ENCODE measurements at places on chromosomes 16 and 17.
A peak's percentile ranks its signal among the peaks of the same experiment; 100 is the strongest.

DNA sequence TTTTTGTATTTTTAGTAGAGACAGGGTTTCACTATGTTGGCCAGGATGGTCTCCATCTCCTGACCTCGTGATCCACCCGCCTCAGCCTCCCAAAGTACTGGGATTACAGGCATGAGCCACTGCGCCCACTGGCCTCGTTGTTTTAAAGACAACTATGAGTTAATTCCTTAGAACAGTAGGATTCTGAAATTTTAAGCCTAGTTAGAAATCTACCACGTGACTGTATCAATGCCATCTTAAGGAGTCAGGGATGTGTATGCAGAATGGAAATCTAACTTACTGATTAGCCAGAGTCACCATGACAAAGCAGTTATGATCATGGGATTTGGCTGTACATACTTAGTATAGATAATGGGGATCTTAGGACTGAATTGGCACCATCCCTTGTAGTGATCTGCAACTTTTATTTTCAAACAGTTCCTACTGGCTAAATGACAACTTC is 2.8 kb downstream of the CEP20 start:
- DNase-seq: no peak

DNA sequence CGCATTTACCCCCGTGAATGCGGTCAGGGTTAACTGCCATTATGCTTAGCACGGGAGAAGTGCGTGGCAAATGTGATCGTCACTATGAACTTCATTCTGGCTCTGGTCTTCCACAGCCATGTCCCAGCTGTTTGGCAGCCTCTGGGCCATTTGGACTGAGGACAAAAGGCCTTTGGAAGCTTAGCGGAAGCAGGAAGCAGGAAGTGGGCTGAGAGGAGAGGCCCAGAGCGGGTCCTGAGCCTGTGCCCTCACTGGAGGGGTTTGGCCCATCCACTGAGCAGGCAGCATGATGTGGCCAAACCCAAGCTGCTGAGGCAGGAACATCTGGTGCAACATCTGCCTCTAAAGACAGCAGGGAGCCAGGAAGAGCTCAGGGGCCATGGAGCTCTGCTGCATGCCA is 345.9 kb downstream of the C16orf95 start:
- no peak for DNase-seq

DNA sequence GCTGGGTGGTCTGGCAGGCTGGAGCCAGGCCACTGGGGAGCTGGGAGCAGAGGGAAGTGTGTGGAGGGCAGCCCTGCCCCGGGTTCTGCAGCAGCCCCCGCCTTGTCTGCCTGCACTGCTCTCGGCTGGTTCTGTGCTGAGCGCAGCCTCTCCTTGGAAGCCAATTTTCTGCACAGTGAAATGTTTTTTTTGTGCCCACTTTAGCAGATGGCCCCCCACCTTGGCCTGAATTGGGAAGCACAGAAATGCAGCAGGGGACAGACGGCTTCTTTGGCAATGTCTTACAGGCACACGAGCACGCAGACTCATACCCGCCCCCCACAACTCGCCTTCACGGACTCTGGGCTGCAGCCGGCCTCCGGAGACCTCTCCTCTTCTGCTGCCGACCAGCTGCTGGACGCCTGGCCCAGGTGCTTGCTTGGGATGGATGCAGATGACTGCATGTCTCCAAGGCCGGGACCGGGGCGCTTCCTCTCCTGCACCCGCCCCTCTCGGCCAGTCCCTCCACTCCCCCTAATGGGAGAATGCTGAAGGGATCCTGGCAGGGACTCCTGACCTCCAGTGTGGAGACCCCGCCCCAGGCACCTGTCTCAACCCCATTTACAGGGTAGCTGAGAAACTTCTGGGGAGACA is 14.8 kb downstream of the NPTX1 start:
- DNase-seq: no peak

GRCh38 chr17:39069114-39069756 is 82.2 kb downstream of the PLXDC1 start:
- DNase-seq: no peak

GRCh38 chr16:89616623-89617022 is 3.2 kb downstream of the DPEP1 start:
- DNase-seq: no peak

GRCh38 chr17:8466456-8466855 is 30.8 kb downstream of the NDEL1 start:
- no peak for DNase-seq

GRCh38 chr17:8056232-8056975 is 17.5 kb downstream of the ALOX15B start:
- DNase-seq: no peak

- DNase-seq: no peak
Observed at GRCh38 chr16:3578121-3578520, 918 bp upstream of the NLRC3 start.

DNA sequence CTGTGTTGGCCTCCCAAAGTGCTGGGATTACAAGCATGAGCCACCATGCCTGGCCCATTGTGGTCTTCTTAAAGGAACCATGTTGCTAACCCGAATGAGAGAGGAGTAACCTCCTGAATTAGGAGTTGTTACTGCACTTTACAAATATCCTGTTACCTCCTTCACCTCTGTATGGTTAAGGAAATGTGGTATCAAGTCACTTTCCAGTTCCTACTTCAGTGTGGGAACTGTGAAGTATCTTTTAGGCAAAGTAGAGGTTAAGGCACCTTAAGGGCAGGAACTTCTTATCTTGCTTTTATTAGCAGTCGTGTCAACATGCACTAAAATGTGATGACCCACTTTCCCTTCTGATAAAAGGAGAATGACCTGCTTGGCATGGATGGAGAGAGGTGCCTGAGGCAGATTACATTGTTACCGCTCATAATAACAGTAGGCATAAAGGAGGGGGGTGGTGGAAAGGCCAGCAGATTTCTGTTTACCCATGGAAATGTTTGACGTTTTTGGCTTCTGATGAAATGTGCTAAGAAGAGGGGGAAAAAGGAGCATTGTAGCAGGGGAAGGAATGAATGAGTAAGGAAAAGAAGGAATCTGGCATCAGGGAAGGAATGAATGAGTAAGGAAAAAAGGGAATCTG is 28.5 kb downstream of the FTO start:
- DNase-seq: no peak

GRCh38 chr16:2019518-2019920 is at the start of gene NPW:
Gene NPW (plus strand): TSS chr16:2019785.
- no peak for DNase-seq

DNA sequence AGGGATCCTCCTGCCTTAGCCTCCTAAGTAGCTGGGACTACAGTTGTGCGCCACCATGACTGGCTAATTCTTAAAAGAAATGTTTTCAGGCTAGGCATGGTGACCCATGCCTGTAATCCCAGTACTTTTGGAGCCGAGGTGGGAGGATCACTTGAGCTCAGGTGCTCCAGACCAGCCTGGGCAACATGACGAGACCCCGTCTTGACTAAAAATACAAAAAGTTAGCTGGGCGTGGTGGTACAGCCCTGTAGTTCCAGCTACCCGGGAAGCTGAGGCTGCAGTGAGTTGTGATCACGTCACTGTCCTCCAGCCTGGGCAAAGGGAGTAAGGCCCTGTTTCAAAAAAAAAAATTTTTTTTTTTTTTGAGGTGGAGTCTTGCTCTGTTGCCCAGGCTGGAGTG is 173.1 kb downstream of the SEC14L1 start:
- no peak for DNase-seq

- no peak for DNase-seq
Observed at GRCh38 chr16:89845417-89845816, 17.1 kb downstream of the SPIRE2 start.

DNA sequence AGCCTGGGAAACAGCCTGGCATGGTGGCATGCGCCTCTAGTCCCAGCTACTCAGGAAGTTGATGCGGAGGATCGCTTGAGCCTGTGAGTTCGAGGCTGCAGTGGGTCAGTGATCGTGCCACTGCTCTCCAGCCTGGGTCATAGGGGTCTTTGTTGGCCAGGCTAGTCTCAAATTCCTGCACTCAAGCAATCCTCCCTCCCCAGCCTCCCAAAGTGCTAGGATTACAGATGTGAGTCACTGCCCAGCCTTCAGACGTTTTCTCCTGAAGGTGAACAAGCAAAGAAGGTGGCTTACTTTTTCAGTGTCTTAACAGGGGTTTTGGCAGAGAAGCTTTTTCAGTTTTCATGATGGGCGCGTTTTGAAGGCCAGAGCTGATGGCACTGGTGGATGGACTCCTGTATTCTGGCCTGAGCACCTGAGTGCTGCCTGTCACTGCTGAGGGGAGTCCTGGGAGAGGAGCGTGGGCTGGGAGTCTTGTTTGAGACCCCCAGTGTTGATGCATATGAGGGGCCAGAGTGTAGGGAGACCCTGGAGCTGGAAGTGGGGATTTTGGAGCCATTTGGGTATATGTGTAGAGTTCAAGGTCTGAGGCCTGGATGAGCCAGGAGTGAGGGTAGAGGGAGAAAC is 41.4 kb downstream of the FOXK2 start:
- DNase-seq: no peak

DNA sequence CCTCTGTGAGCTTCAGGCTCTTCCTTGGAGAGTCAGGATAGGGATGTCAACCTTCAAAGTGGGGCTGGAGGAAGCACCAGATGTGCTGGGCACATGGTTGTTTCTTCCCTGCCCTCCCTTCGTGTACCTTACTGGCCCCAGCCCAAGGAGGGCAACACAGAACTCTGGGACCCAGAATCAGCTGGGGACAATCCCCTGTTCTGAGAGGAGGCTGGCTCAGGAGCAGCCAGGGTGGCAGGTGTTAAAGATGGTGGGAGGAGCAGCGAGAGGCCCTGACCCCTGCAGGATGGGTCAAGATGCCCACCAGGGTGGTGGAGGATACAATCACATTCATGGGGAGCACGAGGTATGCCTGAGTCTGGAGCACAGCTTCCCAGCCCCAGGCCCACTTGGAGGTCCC is 300.4 kb downstream of the ABCC12 start:
- no peak for DNase-seq

DNA sequence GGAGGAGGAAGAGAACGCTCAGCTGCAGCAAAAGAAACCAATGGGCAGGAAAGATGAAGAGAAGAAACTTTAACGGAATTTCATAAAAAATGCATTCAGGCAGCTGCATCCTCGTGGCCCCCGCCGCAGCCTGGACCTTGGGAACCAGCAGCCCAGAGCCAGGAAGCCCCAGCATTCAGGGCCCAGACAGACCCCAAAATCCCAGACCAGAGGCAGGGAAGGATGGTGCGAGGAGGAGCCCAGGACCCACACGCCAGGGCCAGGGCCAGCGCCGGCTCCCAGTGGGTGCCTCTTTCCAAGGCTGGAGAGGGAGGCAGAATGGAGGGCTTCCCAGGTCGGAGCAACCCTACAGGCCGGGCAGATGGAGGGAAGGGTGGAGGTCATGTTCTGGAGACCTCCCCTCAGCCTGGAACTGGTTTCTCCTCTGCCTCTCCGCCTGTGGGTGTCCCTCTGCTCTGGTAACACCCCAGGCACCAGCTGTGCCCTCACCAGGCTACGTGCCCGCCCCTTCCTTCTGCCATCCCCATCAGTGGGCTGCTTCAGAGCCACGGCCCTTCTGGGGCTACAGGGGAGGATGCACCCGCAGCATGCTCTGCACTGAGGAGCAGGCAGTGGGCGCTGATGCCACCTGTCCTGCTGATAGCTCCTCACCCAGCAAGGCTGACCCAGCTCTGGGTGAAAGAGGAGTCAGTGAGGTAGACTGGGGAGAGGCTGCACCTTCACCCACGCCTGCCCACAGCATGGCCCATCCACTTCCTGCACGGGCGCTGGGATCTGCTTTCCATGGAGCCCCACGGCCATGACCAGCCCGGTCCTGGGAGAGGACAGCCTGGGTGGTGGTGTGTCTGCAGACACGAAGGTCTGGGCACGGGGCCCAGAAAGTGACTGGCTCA is 1.2 kb upstream of the MIF4GD start:
- no peak for DNase-seq

DNA sequence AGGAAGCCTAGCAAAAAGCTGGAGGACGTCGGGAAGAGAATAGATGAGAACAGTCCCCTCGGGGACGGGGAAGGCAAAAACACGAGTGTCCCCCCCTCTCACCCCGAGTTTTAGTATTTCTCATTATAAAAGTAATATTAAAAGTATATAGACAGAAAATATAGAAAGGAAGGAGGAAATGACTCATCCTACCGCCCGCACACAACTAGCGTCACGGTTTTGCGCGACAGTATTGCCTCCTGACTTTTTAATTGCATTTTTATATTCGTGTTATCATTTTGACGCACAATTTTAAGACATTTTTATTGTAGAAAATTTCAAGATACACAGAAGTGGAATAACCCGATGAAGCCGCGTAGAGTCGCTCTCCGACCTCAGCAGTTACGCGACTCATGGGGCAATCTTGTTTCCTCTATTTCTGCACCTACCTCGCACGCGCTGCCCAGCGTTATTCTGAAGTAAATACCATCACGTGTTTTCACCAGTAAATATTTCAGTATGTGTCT is 652 bp upstream of the SLC25A19 start:
- no peak for DNase-seq

GRCh38 chr17:75749545-75750389 is 15.2 kb downstream of the GALK1 start:
- peak; percentile 56 for DNase-seq

DNA sequence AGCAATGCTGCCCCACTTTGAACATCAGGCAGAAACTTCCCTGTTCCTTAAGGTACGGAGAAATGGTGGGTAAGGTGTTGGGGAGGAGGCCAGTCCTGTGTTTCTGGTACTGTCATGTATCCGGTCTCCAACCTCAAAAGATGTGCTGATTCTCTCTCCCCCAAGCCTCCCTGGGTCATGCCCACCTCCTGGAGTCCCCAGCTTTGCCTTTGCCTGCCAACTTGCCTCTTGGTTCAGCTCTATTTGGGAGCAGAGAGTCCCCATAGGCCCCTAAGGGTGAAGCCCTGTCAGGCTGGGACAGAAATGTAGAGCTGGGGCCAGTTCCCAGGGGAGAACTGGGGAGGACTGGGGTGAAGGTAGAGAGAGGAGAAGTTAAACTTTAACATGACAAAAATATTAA is 1.6 kb upstream of the TBX21 start:
- no peak for DNase-seq

- DNase-seq: no peak
Observed at GRCh38 chr17:4715063-4715744, 4.8 kb downstream of the ARRB2 start.

- DNase-seq: no peak
Observed at GRCh38 chr16:1163567-1164055, 10.7 kb downstream of the CACNA1H start.

DNA sequence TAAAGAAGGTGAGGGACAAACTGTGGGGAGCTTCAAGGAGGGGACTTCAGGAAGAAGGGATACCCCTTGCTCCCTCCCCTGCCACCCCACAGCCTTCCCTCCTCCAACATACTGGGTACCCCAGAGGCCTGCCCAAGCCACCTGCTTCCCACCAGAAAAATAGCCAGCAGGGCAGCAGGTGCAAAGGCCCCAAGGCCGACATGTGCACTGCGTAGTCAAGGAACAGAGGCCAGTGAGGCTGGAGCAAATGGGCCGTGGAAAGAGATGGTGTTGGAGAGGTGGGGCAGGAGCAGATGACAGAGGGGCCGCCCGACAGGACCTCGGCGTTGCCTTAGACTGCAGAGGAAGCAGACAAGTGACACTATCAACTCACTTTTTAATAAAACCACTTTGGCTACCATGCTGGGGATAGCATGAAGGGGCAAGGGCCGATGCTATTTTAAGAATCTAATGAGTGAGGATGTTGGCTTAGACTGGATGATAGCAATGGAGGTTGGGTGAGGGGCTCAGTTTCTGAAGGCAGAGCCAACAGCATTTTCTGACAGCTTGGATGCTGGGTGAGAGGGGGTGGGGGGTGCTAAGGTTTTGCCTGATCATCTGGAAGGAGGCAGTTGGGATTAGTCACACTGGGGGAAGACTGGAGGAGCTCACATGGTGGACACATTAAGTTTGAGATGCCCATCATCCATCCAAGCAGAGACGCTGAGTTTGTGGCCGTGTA is 72.8 kb upstream of the TOB1 start:
- no peak for DNase-seq

- DNase-seq: no peak
Observed at GRCh38 chr16:17302214-17302613, 168.5 kb downstream of the XYLT1 start.

GRCh38 chr17:19753661-19754463 is 5.8 kb upstream of the ALDH3A1 start:
- DNase-seq: no peak
